GM19239 (cell line): ENCODE measurements at places on chromosomes 7 and 10.

DNA sequence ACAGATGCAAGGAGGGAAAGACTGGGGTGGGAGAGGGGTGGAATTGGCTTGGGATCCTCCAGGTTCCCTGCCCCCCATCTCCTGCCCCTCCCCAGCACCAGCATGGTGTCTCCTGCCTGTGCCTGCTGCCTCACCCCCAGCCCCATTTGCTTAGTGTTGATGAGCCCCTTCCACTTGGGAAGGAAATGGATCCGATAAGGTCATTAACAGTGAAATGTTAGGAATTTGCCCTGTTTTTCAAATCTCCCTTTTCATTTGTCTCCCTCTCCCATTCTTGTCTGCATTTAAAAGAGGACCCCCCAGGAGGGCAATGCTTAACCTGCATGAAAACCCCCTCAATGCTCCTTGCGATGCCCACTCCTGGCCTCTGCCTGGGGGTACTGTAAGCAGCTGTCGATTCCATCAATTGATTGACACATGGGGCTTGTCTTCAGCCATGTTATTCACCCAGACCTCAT lies 51.5 kb downstream of the HK1 start:
- DNase-seq = no peak

DNA sequence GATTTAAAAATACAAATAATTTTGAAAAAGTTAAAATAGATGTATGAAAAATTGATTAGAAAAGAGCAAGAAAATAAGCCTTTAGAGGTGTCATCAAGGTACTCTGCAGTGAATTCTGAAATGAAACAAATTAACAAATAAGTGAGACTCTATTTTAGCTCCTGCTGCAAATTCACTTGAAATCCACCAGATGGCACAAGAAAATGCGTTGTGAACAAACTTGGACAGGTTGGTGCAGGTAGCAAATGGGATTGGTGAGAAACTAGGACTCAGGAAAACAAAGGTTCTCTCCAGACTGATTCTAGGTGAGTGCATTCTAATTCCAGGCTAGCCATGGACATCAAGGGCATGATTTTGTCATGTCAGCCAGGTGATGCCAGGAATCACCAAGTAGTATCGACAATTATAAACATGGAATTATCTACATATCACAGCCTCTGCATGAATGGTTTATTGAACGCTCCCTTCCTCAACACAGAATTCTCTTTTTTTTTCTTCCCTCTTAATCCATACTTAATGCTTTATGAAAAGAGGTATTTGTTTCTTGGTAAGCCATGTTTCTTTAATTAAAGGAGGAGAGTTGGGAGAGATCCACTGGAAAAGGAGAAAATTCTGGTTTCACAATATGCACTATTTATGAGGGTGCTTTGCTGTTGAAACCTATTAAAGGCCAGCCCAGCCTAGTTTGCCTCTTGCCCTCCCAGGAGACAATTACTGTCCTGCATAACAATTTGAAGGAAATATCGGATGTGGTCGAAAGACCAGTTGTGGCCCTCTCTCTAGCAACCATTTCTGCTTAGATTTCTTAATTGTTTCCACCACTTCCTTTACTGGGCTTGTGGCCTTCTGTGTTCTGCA lies 118.1 kb downstream of the ZNF365 start:
- peak; percentile 12 for DNase-seq

DNA sequence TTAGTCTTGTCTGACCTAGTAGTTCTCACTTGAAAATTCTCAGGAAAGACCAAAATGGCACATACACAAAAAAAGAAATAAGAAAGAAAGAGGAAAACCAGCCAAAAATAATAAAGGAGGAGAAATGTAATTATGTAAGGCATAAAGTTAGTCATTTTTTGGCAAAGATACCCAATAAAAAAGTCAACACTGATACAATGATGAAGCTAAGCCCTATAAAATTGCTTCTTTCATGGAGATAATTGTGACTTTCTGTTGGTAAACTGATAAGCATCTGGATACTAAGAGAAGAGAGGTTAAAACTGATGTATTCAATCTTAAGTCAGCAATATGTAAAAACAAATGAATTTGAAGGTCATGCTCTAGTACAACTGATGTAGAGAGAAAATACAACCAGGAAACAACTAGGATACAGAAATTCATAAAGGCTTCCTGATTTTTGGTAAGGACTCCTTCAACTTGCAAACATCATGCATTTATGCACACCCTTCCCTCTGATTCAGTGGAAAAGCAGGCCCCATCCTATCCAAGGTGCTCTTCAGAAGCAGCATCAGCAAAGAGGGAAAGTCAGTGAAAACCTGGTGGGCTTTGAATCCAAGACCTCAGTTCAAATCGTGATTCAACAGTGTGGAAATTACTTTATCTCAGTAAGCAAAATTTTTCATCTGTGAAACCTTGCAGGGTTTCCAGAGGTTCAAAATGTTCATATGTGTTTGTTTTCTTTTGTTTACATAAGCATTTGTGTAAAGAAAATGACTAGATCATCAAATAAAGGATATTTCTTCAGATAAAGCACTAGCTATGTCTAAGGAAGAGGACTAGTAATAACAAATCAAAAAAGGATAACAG lies 32.6 kb downstream of the IMMP2L start:
- DNase-seq = no peak

DNA sequence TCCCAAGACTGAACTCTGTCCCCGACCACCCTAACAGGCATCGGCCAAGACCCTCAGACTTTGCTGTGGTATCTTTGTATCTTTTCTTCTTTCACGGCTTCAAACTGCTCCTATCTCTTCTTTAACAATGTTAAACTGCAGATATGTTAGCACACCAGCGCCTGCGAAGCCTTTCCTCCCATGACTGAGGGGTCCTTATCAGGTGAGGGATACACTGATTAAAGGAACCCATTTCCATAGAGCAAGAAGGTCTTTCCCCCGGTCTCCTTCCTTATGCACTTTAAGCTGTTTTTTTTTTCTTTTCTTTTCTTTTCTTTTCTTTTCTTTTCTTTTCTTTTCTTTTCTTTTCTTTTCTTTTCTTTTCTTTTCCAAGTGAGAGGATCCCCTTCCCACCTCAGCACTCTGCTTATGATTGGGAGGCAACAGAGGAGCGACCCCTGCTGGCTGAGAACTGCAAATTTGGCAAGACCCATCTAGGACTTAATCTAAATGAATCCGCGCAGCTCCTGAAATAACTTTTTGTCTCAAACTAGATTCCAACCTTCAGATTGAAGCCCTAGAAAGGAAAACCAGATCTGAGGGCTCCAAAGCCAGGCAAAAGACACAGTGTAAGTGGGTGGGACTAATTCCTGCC lies 109.9 kb downstream of the ITGB8 start:
- DNase-seq = no peak

DNA sequence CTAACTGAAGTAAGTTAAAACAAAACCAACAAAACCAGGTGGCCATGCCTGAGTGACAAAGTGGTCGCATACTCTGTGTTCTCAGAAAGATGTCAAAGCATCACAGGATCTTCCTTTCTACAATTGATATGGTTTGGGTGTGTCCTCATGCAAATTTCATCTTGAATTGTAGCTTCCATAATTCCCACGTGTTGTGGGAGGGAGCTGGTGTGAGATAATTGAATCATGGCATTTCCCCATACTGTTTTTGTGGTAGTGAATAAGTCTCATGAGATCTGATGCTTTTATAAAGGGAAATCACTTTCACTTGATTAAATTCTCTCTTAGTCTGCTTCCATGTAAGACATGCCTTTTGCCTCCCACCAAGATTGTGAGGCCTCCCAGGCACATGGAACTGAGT lies 465.7 kb downstream of the PCDH15 start:
- DNase-seq = no peak

DNA sequence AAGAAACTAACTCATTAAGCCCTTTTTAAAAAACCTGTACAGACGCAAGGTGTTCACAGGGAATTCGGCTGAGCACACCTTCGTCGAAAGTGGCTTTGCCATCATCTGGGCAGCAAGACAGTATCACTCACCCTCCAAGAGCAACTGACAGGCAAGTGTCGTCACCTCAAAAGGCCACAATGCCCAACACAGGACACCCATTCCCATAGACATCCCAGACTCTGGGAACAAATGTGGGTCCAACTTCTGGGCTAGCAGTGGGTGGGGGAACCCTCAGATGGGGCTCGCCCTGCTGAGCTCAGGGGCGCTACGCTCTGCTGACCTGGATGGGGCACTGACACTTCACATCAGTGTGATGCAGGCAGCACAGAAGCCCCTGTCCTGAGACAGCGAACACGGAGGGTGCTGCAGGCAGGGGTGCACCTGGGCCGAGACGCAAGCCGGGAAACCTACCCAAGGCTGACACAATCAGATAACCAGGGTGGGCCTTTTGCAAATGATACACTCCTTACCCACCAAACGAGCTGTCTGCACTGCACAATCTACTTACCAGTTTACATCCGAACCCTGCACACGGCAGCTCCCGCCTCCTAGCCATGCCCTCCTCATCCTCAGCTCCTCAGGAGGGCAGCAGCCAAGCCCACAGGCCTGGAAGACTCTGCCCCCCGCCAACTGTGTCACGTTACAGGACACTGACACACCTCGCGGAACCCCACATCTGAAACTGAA lies 1.7 kb downstream of the DIP2C start:
- DNase-seq = no peak

GRCh38 chr7:81833401-81833800 lies 63.6 kb upstream of the HGF start:
- DNase-seq = no peak

GRCh38 chr7:107068156-107068555 lies 23.7 kb downstream of the PRKAR2B start:
- DNase-seq = no peak

DNA sequence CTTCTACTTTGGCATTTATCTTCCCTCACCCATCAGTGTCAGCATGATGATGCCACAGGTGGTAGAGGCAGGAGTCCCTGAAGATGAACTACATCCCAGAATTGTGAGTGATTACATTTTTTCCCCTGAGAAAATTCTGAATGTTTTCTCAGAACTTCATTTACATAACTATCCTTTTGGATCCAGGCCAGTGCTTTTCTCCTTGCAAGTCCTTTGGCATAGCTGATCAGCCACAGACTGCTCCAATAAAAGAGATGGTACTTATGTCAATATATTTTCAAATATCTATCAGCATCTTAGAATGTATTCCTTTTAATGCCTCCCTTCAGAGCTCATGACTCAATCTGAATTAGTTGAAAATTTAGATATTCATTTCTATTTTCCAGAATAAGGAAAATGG lies 135.5 kb downstream of the IQUB start:
- no peak for DNase-seq

DNA sequence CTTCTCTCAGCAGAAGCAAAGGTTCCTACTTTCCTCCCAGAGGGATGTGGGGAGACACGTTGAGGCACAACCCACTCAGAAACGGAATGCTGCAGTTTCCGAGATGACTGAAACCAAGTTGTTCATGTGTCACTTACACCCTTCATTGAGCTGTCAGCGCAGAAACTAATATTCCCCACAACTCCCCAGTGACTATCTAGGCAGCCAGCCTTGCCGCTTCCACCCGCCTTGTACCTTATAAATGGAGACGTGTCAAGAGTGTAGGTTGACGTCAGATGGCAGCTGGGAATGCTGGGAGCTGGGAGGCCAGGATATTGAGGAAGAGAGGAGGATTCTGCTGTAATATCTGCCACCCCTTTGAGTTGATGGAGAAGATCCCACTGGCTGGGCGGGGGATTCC lies 15.1 kb downstream of the GPR26 start:
- no peak for DNase-seq

DNA sequence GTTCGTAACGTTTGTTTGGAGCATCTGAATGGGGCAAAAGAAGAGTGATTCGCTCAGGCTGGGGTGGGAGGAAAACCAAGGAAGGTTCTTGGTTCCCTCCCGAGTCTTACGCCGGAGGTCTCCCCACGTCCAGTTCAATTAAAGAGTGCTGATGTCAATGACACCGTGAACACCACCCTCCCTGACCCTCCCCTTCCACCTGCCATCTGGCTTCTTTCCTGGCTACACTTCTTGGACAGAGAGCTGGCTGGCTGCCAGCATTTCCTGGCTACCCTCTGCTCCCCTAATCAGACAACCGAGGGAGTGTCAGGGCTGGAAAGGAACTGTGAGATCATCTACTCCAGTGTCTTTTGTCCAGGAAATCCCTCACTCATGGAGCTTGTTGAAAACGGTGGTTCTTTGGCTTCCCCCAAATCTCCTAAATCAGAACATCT lies 24.1 kb upstream of the FFAR4 start:
- no peak for DNase-seq

- no peak for DNase-seq
Observed at GRCh38 chr7:128781126-128781525, 5.5 kb upstream of the OPN1SW start.

GRCh38 chr7:92461027-92462003 lies 14.0 kb downstream of the GATAD1 start:
- DNase-seq = peak; percentile 43

GRCh38 chr7:123977081-123977480 lies 52.0 kb downstream of the SPAM1 start:
- DNase-seq = no peak

DNA sequence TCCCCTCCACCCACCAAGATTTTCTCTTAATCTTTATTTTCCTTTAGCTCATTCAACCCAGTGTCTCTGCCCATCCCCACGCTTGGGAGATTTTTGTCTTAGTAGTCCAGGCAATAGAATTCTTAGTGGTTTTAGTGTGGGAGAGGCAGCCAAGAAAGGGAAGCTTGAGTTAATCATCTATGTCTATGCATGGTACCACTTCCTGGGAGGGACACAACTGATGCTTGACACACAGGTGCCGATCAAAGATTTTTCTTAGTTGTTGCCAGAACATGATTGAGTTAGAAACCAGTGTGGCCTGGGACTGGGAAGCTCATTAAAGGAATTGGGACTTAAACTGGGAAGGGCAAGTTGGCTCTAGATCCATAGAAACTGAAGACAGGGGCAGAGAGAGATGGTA lies 3.1 kb downstream of the STRA8 start:
- DNase-seq = peak; percentile 76

- peak; percentile 87 for DNase-seq
Observed at GRCh38 chr7:4725014-4725849, 43.1 kb downstream of the FOXK1 start.

GRCh38 chr7:112086496-112087254 lies 119.5 kb downstream of the DOCK4 start:
- no peak for DNase-seq

DNA sequence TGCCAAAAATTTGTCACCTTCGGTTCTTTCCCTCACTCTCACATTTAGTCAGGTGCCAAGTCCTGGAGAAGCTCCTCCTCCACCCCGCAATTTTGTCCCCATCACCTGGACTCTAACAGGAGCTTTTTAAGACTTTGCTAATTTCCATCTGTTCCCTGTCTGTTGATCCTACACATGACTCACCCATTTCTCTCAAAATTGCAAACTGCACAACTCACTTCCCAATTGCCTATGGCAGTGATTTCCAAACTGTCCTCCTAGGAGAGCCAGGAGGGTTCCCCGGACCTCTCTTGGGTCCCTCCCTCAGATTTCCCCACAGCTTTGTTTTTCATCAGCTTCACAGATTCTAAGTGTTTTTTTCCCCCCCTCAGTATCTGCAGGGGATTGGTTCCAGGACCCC lies 120.3 kb downstream of the WNT2 start:
- DNase-seq = no peak

DNA sequence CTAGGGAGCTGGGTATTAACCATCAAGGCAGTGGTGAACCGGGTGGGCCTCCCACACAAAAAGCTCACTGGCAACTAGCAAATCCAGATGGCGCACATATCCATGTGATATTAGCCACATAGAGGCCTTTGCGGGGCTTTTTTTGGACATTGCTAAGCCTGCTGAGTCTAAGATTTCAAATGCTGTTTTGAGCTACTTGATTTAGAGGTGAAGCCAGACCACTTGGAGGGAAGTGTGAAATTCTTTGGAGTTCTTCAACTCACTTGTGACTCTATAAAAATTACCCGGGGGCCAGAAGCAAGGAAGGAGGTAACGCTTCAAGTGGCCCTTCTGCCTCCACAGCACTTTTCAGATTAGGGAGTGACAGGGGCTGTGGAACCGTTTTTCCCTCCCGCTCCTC lies 619.8 kb upstream of the GALNT17 start:
- no peak for DNase-seq

- no peak for DNase-seq
Observed at GRCh38 chr10:114879093-114879492, 57.5 kb downstream of the FHIP2A start.
